Nasal cavity respiratory epithelium epithelial cell of viscerocranial mucosa (primary cell): ENCODE measurements at places on chromosomes 12 and 14. TPM values are rescaled to one million over a fixed set of nuclear protein-coding genes. Genes with fewer than 3 reads are reported as not detected.

PTPN6 gene
- 12.3 and 17.4 TPM in 2 replicates for total RNA-seq

RFX4 gene
- not detected in 2 replicates for total RNA-seq

TAS2R9 gene
- total RNA-seq: 0.14 TPM in 1 of 2 replicates, not detected in the other

GPR132 gene
- under 0.01 and 0.21 TPM in 2 replicates for total RNA-seq

ACADS gene
- 5.2 and 6.2 TPM in 2 replicates for total RNA-seq

PLEKHD1 gene
- total RNA-seq: 0.07 TPM in 1 of 2 replicates, not detected in the other

RPS26 gene
- total RNA-seq: 55.4 and 78.7 TPM in 2 replicates

KLHDC1 gene
- 0.68 and 1.2 TPM in 2 replicates for total RNA-seq

PTCSC3 gene
- not detected in 2 replicates for total RNA-seq

CABP1 gene
- total RNA-seq: under 0.01 TPM in 1 of 2 replicates, not detected in the other

TCL1B gene
- not detected in 2 replicates for total RNA-seq

C12orf42 gene
- not detected in 2 replicates for total RNA-seq

OR4E2 gene
- total RNA-seq: not detected in 2 replicates

NTF3 gene
- total RNA-seq: not detected in 2 replicates

METTL3 gene
- 34.9 and 49.2 TPM in 2 replicates for total RNA-seq

ERBB3 gene
- 35.2 and 43.9 TPM in 2 replicates for total RNA-seq

POTEG gene
- not detected in 2 replicates for total RNA-seq

SLC24A4 gene
- total RNA-seq: under 0.01 TPM in 1 of 2 replicates, not detected in the other
